ENCODE measurements at places on chromosomes 7 and 10.

- DNase-seq: no peak
These were observed 10.2 kb downstream of the HIPK2 start for GRCh38 chr7:139767561-139767982.

GRCh38 chr7:24783698-24784097 lies 26.4 kb upstream of the GSDME start:
- DNase-seq: no peak

DNA sequence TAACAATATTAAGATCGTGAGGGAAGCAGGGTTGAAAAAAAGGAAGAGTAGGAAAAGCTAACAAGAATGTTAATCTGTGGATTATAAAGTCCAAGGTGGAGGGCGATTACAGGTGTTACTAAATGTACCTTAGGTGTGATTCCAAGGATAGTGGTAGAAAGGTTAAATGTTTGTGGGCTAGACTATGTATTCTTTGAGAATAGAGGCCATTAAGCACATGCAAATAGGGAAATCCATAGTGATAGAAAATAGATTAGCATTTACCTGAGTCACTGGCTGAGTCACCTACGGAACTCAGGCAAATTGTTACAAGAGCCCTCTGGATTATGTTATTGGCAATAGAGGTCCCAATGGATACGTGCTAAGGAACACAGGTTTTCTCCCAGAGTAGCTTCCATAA lies 9.0 kb downstream of the MGAM2 start:
- no peak for DNase-seq

- no peak for DNase-seq
These were observed 19.9 kb downstream of the AKR1C2 start for GRCh38 chr10:4983615-4984216.

GRCh38 chr7:17362439-17363105 lies 64.1 kb downstream of the AHR start:
- no peak for DNase-seq

- DNase-seq: no peak
These were observed 38.2 kb downstream of the ZNF467 start for GRCh38 chr7:149735181-149735602.

DNA sequence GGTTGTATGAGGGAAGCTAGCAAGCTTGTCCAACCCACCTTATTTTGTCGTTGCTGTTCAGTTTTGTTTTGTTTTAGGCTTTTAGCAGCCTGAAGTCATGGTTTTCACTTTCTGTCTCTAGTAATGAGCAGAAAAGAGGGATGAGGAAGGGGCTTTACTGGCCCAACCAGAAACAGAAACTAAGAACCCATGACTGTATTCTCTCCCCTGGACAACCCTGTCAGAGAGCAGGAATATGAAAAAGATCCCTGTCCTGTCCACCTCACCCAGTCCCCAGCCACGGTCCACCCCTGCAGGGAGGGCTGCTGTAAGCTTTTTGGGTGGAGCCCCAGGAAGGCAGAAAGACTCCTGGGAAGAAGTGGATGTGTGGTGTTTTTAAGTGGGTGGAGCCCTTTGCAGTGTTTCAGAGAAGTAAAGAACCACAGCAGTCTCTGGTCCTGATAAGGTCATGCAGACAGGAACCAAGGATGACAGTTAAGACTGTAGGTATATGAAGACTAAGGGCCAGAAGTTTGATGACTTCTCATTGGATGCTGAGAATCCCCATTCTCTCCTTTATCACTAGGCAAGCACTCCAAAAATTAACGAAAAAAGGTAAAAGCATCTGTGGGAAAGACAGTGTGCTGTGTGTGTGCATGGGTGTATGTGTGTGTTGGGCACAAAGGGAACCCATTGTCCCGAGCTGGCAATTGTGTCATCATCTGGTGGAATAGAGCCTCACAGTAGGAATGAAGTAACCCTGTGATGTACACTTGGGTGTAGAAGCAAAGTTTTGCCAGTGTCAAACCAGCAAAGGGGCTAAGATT lies 13.8 kb downstream of the MRPL32 start:
- no peak for DNase-seq

DNA sequence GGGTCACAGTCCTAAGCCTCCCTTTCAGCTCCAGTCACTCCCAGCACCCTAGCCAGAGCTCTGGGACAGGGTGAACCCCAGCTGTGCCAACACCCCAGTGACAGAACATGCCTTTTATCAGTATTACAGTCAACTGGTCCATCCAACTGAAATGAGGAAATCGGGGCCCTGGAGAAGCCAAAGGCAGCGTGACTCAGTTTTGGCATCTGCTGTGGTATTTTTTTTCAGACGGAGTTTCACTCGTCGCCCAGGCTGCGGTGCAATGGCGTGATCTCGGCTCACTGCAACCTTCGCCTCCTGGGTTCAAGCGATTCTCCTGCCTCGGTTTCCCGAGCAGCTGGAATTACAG lies 3.4 kb upstream of the CLDN15 start:
- no peak for DNase-seq

DNA sequence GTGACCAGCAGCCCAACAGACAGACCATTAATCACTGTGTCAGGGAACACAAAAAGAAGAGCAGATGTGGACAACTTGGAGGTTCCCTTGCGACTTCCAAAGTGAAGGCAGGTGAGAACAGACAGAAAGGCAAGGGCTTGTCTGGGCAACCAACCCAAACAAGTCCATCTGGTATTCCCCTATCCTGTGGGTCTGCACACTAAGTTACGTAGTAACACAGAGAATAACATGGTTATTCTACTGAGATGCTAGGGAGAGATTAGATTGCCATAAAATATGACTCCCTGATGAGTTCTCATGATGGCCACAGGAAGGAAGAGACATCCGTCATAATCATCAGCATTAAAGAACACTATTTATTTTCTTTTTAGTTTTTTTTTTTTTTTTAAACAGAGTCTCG lies 252.2 kb downstream of the CALN1 start:
- no peak for DNase-seq

DNA sequence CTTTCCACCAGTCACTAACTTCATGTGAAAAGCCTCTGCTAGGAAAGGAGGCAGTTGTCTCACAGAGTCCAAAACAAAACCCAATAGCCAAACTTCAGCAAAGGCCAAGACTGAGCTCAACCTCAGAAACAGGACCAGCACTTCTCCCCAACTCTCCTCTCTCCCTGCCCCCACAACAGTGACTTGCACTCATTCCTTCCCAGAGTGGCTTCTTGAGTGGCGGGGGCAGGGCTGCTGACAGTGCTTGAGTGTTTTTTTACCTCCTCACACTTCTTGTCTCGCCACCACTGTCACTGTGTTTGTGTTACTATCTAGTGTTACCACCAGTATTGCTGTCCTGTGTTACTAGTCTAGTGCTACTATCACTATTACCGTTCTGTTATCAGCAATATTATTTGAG lies 206.8 kb downstream of the KLF6 start:
- DNase-seq: no peak

DNA sequence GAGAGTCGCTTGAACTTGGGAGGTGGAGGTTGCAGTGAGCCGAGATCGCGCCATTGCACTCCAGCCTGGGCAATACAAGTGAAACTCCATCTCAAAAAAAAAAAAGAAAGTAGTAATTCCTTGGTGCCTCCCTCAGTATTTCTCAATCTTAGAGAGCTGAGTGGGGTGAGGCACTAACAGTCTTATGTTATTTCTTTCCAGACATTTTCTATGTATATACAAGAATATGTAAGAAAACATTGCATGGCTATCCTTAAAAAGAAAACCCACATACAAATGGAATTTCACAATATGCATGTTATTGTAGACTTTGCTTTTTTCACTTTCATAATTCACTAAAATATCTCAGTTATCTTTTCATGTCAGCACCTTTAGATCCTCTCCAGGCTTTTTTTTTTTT lies 13.6 kb upstream of the SLF2 start:
- no peak for DNase-seq

- no peak for DNase-seq
These were observed 97.8 kb downstream of the AUTS2 start for GRCh38 chr7:69696054-69696591.

DNA sequence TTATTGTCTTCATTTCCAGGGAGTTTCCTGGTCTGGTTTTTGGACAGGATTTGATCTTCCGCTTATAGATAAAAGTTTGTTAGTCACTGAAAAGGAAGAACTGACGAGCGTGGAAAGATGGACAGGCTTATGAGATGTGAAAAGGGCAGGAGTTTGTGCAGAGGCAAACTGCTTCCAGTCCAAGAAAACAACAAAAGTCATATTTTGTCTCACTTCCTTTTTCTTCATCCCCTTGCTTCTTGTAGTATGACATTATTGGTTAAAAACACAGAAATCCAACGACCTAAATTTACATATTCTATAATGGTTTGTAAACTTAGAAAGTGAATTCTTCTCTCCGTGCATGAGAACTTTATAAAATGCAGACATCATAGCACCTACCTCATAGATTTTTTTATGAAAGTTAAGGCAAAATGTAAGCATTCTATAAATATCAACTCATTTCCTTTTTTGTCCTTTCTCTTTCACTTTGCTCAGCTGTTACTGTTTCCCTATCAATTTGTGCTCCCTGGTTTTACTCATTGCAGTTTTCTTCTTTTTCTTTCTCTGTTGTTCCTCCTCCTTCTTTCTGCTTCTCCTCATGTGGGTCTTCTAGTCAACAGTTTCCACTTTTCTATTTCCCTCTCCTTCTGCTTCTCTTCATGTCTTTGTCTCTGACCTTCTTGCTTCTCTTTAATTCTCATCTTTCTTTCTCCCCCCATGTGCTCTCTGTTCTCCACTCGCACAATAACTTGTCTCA lies 370.2 kb downstream of the ARL4A start:
- no peak for DNase-seq

- DNase-seq: no peak
These were observed 13.1 kb downstream of the RBP3 start for GRCh38 chr10:47361293-47361692.

GRCh38 chr7:78234634-78235033 lies 436.1 kb downstream of the PHTF2 start:
- no peak for DNase-seq

DNA sequence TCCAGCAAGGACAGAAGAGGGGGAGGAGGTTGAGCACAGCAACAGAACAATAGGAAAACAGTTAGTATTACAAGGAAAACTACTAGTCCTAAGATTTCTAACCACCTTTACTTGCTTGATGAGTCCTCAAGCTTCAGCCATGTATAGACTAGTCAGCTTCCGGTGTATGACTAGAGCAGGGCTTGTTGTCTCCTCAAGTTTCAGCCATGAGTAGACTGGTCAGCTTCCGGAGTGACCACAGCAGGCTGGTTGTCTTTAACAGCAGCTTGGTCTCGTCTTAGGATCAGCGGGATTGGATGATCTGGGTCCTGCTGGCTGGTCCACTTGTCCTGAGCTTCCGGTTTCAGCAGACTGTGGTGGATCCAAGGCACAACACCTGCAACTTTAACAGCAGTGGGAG lies 10.6 kb upstream of the ZNF239 start:
- no peak for DNase-seq

- DNase-seq: no peak
These were observed 71.0 kb downstream of the MKI67 start for GRCh38 chr10:128055061-128055868.

DNA sequence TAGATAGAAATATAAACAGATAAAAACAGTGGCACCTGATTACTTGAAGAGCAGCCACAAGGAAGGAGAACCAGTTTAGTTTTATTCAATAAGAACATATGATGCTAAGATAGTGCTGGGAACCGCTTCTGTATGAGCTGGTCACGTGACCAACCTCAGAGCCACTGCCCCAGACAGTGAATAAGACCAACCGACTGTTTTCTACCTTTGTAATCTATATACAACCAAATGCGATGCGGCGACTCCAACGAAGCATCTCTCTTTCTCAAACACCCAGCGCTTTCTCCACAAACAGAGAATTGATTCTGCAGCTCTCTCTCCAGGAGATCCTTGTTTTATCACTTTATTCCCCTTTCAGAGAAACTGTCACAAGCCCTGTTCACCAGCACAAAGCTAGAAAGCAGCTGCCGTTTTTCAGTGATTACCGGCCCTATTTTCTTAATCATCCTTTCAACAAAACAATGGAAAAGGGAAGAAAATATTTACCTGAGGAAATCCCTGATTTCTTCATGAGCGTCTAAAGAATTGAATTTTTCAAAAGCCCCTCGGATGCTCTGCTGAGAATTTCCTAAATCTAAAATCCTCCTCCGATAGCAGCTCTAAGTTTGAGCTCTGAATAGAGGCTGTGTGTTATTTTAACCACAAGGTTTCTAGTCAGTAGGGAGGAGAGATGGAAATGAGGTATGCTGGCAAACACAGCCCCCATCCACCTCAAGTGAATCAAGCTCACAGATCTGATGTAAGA lies 55.7 kb upstream of the JCAD start:
- no peak for DNase-seq

GRCh38 chr10:6191147-6191546 lies 11.6 kb upstream of the PFKFB3 start:
- no peak for DNase-seq

- DNase-seq: no peak
These were observed 6.3 kb downstream of the GHRHR start for GRCh38 chr7:30970074-30970473.

DNA sequence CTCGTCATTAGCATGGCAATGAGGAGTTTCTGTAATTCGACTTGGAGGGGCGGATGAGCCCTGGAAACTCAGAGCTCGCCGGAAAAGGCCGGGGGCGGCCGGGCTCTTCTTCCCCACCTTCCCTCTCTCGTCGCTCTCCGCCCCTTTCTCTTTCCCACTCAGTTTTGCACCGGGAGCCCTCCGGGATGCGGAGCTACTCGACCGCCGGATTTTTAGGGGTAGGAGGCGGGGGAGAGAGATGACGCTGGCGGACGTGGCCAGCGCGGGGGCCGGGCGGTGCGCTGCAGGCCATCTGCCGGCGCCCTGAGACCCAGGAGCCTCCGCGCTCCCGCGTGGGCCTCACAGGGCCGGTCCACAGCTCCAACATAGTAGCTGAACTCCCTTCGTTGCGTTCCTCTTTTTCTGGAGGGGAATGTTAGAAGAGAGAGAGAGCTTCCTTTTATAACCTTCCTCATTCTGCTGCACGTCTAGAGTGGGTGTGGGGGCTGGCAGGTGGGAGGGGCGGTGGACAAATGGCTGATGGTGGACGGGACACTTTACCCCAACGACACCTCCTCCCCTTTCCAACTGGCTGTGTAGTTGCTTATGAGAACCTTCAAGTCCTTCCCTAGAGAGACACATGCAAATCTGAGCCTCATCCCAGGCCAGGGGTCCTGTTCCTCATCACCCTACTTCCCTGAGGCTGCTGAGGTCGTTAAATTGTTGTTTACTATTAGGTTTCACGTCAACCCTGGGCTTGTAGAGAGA lies 1.1 kb upstream of the HOXA1 start:
- DNase-seq: no peak

DNA sequence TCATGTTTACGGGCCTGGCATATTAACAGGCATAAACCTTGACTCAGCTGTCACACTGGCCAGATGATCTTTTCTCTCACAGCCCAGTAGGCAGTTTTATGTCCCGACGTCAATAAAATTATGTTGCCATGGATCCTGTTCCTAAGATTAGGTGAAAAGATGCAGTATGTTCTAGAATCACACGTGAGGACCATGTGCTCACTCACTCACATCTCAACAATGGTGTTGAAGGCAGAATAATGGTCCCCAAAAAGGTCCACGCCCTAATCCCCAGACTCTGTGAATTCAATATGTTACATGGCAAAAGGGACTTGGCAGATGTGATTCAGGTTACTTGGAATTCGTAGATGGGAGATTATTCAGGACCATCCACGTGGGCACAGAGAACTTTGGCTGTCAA lies 3.5 kb downstream of the DOCK1 start:
- no peak for DNase-seq

Data from activated CD4-positive, alpha-beta T cell treated with anti-CD3 and anti-CD28 coated beads, Interleukin-2, amount 50 U/mL, for 4 hours (primary cell).